ENCODE measurements at places on chromosomes 13 and 19. TPM values are rescaled to one million over a fixed set of nuclear protein-coding genes. Genes with fewer than 3 reads are reported as not detected.
A peak's percentile ranks its signal among the peaks of the same experiment; 100 is the strongest.

Gene ERF
- total RNA-seq = 49.4 TPM

Gene ZNF681
- 16.8 TPM for total RNA-seq

Gene ITM2B
- total RNA-seq = 139 TPM

Gene DIS3
- total RNA-seq = 45.1 TPM

Gene CA11
- 8.8 TPM for total RNA-seq

Gene ZNF776
- 22.6 TPM for total RNA-seq

Gene ZNF492
- 0.39 TPM for total RNA-seq

Gene GSX1
- total RNA-seq = not detected

GRCh38 chr19:7980635-7981121, 24.8 kb downstream of the ELAVL1 start:
- H3K27ac ChIP-seq = no peak overlapping the region
- H3K27me3 ChIP-seq = no peaks in the 10 kb centered on the region
- no peak for DNase-seq
- H3K4me1 ChIP-seq = no peaks in the 10 kb centered on the region
- no peak overlapping the region for H3K4me3 ChIP-seq

GRCh38 chr13:53513226-53513625, 484.6 kb downstream of the OLFM4 start:
- peak; percentile 6 for DNase-seq
- peaks cover 27% of the 10 kb centered on the region for H3K4me1 ChIP-seq
- H3K27me3 ChIP-seq = no peaks in the 10 kb centered on the region

DNA sequence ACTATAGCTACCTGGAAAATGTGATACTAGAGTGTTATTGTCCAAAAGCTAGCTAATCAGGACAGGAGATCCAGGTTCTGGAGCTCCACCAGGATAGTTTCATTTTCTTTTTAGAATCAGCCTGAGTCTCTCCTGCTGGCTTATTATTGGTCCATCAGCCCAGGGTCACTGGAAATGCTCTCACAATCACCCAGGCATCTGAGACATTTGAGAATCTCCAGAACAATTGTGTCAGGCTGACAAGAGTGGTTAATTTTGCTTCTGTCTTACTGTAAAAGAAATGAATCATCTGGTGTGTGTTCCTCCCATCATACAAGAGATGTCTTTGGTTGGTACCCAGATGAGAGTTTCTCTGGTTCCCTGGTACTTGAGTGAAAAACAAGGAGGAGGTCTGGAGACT, 43.6 kb upstream of the ZNF681 start:
- H3K4me1 ChIP-seq = peaks cover 22% of the 10 kb centered on the region
- H3K4me3 ChIP-seq = no peak overlapping the region
- no peaks in the 10 kb centered on the region for H3K27me3 ChIP-seq
- DNase-seq = no peak
- no peak overlapping the region for H3K27ac ChIP-seq

DNA sequence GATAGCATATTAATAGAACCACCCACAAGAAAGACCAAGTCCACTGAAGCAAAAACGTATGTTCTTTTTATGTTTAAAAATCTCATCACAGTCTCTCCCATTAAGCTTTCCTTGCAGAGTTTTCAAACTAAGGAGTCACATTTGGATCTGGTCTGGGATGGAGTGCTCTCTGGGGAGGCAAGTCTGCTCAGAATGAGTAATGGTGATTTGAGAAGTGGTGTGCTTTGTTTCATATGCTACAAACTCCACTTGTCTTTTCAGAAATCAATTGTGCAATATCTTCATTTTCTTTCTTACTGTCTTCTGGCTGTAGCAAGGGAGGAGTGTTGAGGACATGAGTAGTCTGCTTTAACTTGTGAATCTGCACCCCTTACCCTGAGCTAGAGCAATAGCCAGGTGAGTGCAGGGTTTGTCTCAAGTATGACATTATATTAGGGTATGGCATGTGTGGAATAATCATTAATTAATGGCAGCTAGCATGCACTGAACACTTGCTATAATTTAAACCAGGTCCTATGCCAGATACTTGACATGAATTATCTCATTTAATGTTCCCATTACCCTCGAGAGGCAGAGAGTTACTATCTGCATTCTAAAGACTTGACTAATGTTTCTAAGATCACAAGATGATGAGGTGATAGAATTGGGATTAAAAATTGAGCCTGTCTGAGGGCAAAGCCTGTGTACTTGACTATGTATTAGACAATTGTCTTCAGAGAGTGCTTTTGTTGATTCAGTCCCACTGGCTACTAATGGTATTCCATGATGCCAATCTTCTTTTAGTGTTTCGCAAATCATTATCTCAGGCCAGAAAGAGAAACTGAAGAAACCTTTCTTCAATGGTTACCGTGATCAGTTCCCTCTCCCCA, 171.8 kb downstream of the GPC6 start:
- H3K36me3 ChIP-seq = no peaks in the 10 kb centered on the region
- no peaks in the 10 kb centered on the region for H3K27me3 ChIP-seq
- H3K27ac ChIP-seq = no peak overlapping the region
- no peak overlapping the region for H3K4me3 ChIP-seq
- H3K4me1 ChIP-seq = peaks cover 7% of the 10 kb centered on the region
- no peak for DNase-seq

GRCh38 chr19:30516531-30516930, 144.3 kb downstream of the ZNF536 start:
- no peaks in the 10 kb centered on the region for H3K4me1 ChIP-seq
- H3K27ac ChIP-seq = no peak overlapping the region

DNA sequence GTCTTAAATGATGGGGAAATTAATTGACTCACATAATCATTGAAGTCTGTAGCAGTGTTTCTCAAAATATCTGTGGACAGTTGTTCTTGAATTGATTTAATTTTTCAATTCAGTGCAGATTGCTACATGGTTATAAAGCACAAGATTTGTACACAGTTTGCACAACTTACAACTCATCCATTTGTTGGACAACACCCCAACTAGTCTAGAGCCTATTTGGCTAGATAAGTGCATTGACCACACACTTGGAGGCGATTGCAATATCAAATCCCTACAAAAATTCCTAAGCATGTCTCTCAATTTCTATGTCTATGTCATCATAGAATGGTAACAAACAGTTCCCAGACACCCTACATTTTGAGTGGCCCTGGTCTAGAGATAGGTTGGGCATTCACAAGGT, 48.0 kb upstream of the IPO5 start:
- no peak overlapping the region for H3K4me3 ChIP-seq
- no peak overlapping the region for H3K27ac ChIP-seq
- H3K27me3 ChIP-seq = no peaks in the 10 kb centered on the region
- H3K4me1 ChIP-seq = no peaks in the 10 kb centered on the region

- H3K27me3 ChIP-seq = no peaks in the 10 kb centered on the region
- no peaks in the 10 kb centered on the region for H3K4me1 ChIP-seq
- no peaks in the 10 kb centered on the region for H3K36me3 ChIP-seq
- no peak for DNase-seq
- no peak overlapping the region for H3K27ac ChIP-seq
Observed at GRCh38 chr19:28960586-28960985, 252.4 kb downstream of the UQCRFS1 start.

DNA sequence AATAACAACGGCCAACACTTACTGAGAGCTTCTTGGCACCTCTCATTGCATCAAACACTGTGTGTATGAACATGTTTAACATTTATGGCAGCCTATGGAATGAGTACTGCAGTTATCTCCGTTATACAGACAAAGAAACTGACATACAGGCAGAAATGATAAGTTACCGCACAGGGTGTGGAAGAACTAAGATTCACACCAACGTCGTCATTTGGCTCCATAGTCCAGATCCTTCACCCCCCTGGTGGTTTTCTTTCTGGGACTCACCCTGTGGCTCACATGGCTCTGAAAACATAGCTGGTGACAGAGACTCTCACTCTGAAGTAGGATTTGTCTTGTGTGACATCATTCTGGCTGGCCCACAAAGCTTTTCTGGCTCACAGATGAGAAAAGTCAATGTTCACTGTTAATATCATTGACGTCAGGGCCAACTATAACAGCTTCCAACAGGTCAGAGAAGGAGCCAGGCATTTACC, 230.1 kb downstream of the DLEU7 start:
- no peak for DNase-seq
- H3K36me3 ChIP-seq = no peaks in the 10 kb centered on the region
- H3K4me3 ChIP-seq = no peak overlapping the region
- no peaks in the 10 kb centered on the region for H3K4me1 ChIP-seq
- no peaks in the 10 kb centered on the region for H3K27me3 ChIP-seq
- H3K27ac ChIP-seq = no peak overlapping the region

GRCh38 chr13:29081697-29082440, 261.7 kb downstream of the MTUS2 start:
- no peaks in the 10 kb centered on the region for H3K27me3 ChIP-seq
- no peak for DNase-seq
- no peak overlapping the region for H3K27ac ChIP-seq
- no peaks in the 10 kb centered on the region for H3K4me1 ChIP-seq

DNA sequence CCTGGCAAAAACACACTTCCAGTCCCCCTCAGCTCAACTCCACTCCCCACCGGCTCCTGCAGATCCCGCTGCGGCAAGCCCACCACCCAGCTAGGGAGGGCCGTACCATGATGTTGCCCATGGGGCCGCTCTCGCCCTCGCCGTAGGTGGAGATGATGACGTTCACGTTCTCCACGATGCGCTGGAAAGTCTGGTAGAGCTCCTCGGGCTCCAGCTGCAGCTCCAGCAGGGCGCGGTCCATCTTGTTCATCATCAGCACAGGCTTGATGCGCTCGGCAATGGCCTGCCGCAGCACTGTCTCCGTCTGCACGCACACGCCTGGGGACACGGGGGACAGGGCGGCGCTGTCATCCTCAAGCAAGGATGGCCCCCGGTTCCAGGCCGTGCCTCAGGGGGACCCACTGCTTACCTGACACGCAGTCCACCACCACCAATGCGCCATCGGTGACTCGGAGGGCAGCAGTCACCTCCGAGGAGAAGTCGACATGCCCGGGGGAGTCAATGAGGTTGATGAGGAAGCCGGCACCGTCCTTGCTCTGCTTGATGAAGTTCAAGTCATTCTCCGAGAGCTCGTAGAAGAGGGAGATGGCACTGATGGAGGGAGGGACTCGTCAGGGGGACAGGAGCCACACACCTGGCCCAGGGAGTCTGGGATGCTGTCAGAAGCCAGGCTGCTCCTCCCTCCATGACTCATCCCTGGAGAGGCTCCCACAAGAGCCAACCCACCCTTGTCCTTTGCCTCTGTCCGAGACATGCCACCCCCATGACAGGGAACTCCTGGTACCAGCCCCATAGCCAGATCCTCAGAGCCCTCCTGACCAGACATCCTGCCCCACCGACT, 2.3 kb downstream of the EEF2 start:
- peaks cover 20% of the 10 kb centered on the region for H3K4me1 ChIP-seq
- H3K27me3 ChIP-seq = peaks cover 7% of the 10 kb centered on the region
- peak overlapping the region; percentile 100 for H3K4me3 ChIP-seq
- peaks cover 63% of the 10 kb centered on the region for H3K36me3 ChIP-seq
- DNase-seq = no peak

DNA sequence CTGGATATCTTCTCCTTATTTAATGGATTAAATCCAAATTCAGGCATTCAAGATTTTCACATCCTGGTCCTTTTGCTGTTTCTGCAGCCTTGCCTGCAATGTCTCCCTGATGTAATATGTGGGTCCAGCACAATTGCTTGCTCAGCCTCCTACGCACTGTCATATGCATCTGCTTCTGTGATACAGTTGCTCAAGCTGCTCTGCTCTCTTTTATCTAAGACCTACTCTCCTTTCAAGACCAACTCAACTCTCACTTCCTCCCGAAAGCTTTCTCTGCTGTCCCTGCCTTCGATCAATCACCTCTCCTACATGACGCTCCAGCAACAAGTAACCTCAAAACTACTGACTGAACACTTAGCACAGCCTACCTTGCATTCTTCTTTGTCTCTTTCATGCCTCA, 138.2 kb downstream of the DCLK1 start:
- H3K4me1 ChIP-seq = peaks cover 70% of the 10 kb centered on the region
- H3K36me3 ChIP-seq = no peaks in the 10 kb centered on the region
- DNase-seq = no peak
- H3K4me3 ChIP-seq = no peak overlapping the region
- H3K27me3 ChIP-seq = no peaks in the 10 kb centered on the region

DNA sequence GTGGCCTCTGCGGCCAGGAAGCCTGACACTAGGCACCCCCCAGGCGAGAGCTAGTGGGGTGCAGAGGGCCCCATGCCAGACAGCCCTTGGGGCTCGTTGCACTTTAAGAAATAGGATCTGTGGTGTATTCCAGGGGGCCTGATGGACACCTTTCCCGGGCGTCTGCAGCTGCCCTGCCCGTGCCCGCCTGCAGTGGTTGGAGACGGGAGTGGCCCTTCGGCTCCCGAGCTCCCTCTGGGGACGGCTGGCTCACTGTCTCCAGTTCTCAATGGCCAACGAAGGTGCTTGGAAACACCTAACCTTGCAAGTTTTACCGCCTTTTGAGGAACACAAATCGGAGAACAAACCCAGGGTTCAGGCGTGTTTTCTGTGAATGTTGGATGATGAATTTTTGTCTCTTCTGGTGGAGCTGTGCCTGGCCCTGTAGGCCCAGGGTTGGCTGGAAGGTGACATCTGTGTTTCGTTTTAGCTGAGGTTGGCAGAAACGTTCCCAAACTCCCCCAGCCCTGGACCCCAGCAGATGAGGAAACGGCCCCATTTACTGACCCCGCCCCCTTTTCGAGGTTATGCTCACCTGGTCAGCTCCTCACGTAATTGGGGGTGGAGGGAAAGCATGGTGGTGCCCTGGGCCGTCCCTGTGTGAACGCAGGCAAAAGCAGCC, 17.4 kb upstream of the NPAS1 start:
- H3K4me1 ChIP-seq = peaks cover 7% of the 10 kb centered on the region
- peak; percentile 60 for DNase-seq
- H3K4me3 ChIP-seq = no peak overlapping the region
- H3K27me3 ChIP-seq = no peaks in the 10 kb centered on the region
- no peak overlapping the region for H3K27ac ChIP-seq

- no peak for DNase-seq
- no peaks in the 10 kb centered on the region for H3K27me3 ChIP-seq
- H3K4me3 ChIP-seq = no peak overlapping the region
Observed at GRCh38 chr13:105804561-105805190, 730.8 kb downstream of the EFNB2 start.

DNA sequence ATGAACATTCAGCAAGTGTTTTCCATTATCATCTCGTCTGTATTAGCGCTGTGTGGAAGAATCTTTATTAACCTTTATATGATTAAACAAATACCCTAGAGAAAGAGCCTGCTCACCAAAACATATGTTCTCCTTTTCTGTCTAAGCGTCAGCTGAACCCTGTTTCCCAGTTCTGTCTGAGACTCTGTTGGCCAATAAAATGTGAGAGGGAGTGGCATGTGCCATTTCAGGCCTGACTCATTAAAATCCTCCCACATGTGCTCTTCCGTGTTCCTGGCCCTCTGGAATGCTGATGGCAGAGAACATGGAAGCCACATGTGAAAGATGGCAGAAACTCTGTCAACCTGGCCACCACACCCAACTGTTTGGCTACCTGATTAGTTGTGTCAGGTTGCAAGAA, 181.9 kb upstream of the EDNRB start:
- no peak overlapping the region for H3K27ac ChIP-seq
- no peaks in the 10 kb centered on the region for H3K27me3 ChIP-seq
- H3K4me1 ChIP-seq = no peaks in the 10 kb centered on the region
- no peak for DNase-seq
- H3K36me3 ChIP-seq = no peaks in the 10 kb centered on the region

GRCh38 chr19:35000338-35000646, 169 bp downstream of the GRAMD1A start:
- peak overlapping the region; percentile 90 for H3K4me3 ChIP-seq
- H3K27ac ChIP-seq = no peak overlapping the region
- DNase-seq = no peak
- no peaks in the 10 kb centered on the region for H3K27me3 ChIP-seq
- peaks cover 57% of the 10 kb centered on the region for H3K4me1 ChIP-seq
- H3K36me3 ChIP-seq = 0 out of 2 replicates have a peak, but pooled peaks cover 6% of the 10 kb centered on the region

- no peak for DNase-seq
- H3K4me1 ChIP-seq = peaks cover 9% of the 10 kb centered on the region
- H3K36me3 ChIP-seq = peaks cover 60% of the 10 kb centered on the region
- H3K27ac ChIP-seq = no peak overlapping the region
- H3K27me3 ChIP-seq = peaks cover 4% of the 10 kb centered on the region
- no peak overlapping the region for H3K4me3 ChIP-seq
Observed at GRCh38 chr19:12047868-12048267, 4.9 kb downstream of the ZNF878 start.

Data from GM23338 (cell line).